ENCODE measurements at places on chromosomes 7 and 10.

DNA sequence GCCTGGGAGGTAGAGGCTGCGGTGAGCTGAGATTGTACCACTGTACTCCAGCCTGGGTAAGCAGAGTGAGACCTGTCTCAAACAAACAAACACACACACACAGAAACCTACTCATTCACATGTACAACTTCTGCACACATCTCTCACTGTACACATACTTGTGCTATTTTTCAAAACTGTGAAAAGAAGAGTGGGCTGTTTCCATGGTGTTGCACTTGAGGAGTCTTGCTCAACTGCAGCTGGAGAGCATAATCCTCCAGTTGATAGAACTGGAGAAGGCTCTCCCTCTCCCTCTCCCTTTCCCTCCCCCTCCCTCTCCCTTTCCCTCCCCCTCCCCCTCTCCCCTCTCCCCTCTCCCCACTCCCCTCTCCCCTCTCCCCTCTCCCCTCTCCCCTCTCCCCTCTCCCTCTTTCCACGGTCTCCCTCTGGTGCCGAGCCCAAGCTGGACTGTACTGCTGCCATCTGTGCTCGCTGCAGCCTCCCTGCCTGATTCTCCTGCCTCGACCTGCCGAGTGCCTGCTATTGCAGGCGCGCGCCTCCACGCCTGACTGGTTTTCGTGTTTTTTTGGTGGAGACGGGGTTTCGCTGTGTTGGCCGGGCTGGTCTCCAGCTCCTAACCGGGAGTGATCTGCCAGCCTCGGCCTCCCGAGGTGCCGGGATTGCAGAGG lies 43.7 kb upstream of the DLD start:
- no peak for DNase-seq

- DNase-seq, result no peak
Observed at GRCh38 chr10:117550599-117551329, 8.2 kb downstream of the EMX2 start.

- DNase-seq, result no peak
Observed at GRCh38 chr10:105759669-105760068, 1118.6 kb downstream of the SORCS3 start.

DNA sequence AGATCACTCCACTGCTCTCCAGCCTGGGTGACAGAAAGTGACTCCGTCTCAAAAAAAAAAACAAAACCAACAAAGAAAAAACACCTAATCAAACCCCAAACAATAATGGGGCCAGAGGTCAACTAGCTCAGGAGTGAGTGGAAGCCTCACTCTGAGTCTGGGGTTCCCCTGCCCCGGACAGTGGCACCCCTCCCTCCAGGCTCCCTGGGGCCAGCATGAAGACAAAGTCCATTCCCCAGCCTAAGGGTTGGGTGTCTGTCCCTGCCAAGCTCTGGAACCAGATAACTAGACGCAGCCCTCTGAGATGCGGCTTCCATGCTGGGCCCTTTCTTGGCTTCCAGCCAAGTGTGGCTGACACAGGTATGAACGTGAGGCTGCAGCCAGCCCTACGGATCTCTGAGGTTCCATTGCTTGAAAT lies 1.7 kb upstream of the FUOM start:
- DNase-seq, result no peak

DNA sequence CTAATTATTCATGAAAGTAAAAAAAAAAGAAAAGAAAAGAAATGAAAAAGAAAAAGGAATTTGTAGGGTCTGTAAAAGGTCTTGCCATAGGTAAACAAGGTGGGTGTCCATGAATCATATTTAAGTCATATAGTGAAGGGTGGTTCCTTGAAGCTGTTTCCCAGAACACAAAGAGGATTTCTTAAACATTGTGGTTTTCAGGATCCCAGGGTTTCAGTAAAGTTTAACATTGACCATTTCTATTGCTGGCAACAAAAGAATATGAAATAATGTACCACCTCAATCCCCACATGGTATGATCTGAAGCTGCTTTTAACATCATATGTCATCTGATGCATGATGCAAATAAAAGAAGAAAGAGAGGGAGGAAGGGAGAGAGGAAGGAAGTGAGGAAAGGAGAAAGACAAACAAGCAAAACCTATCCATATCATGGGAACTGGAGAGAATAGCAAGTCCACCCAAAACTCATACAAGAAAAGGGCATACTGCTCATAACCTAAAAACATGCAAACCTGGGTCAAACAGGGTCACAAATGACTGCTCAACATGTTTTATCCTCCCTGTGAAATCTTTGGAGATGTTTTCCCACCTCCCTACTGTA lies 663.5 kb downstream of the SORCS1 start:
- DNase-seq, result no peak

DNA sequence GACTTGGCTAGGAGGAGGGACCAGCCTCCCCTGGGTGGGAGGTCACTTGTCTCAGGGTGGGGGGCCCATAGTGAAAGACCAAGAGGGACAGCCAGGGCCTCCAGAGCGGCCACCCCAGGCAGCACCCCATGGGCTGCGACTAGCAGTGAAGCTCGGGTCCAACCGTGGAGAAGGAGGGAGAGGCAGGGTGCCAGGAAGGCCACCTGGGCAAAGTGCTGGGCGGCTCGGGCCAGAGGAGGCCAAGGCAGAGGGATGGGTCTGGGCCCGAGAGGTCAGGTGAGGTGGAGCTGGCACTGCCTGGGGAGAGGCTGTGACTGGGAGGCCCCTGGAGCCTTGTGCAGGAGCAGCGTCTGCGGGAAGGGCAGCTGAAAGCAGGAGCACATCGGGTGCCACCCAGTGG lies 41.8 kb downstream of the CLRN3 start:
- DNase-seq, result no peak

- no peak for DNase-seq
Observed at GRCh38 chr7:84302949-84303348, 108.4 kb upstream of the SEMA3A start.

GRCh38 chr10:14801723-14802122 lies 27.0 kb upstream of the FAM107B start:
- DNase-seq, result no peak

- DNase-seq, result no peak
Observed at GRCh38 chr7:74481458-74482196, 27.9 kb downstream of the GTF2IRD1 start.

- no peak for DNase-seq
Observed at GRCh38 chr7:77157446-77157845, 35.0 kb downstream of the CCDC146 start.

GRCh38 chr10:86961481-86962091 lies 3.2 kb downstream of the SNCG start:
- no peak for DNase-seq

GRCh38 chr7:157412021-157412443 lies 75.2 kb downstream of the DNAJB6 start:
- peak; percentile 79 for DNase-seq

- no peak for DNase-seq
Observed at GRCh38 chr10:15700078-15700674, 19.5 kb downstream of the ITGA8 start.

DNA sequence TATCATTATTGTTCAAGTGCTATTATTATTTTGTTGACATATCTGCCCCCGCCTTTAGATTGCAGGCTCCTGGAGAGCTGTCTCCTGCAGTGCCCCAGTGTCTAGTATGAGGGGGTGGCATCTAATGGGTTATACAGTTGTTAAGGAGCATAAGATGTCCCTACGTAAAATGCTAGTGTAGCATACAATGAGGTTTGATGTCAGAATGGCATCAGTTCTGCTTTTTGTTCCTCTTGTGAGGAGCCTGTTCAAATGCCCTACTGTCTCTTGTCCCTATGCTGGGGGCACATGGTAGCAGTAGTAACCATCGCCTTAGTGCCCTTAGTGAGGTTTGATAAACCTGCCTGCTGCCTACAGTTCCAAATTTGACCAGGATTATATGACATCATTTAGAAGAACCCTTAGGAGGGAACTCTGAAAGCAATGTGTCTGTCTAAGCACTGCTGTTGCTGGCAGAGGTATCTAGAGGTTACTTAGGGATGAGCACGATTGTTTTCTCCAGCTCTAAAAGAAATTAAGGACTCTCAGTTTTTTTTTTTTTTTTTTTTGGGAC lies 9.7 kb downstream of the CREM start:
- DNase-seq, result no peak

GRCh38 chr7:117262546-117262945 lies 60.3 kb downstream of the WNT2 start:
- peak; percentile 27 for DNase-seq

- no peak for DNase-seq
Observed at GRCh38 chr7:24609059-24609458, 35.8 kb downstream of the PALS2 start.

DNA sequence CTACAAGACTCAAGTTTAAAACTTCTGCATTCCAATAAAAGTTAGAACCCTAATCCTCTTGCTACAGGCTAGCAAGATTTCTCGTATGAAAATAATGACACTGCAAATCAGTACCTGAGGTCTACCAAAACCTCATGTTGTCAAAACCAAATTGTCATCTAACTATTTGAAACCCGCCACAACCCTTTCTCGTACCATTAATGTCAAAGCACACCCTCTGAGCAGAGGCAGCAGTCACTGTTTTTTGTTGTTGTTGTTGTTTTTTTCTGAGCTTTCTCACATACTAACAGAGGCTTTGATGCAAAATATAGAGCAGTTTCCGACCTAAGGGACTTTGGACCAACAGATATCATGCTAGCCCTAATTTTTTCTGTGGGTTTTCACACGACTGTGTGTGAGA lies 563.9 kb upstream of the C7orf33 start:
- DNase-seq, result no peak

- DNase-seq, result no peak
Observed at GRCh38 chr10:33749067-33749735, 414.7 kb upstream of the NRP1 start.

- no peak for DNase-seq
Observed at GRCh38 chr7:8125680-8126444, 136.1 kb downstream of the ICA1 start.

DNA sequence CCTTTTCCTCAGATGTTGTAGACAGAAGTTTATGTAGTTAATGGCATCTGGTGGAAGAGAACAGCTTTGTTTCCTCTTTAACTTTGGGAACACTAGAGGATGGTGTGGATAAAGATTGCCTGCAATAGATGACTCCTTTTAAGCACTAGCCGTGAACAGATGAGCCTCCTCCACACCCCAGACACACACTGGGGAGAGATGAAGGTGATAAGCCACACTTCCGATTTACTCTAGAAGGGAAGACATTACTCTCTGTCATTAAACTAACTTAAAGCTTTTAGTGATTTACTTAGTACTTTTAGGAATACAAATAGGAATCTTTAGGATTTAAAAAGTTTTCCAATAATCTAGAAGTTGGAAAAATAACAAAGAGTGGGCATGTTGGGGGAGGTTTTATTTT lies 6.8 kb downstream of the HSPA14 start:
- no peak for DNase-seq

GRCh38 chr7:144410441-144410840 lies 6.9 kb upstream of the NOBOX start:
- DNase-seq, result no peak

GRCh38 chr7:29794959-29795629 lies 11.2 kb upstream of the WIPF3 start:
- DNase-seq, result no peak

DNA sequence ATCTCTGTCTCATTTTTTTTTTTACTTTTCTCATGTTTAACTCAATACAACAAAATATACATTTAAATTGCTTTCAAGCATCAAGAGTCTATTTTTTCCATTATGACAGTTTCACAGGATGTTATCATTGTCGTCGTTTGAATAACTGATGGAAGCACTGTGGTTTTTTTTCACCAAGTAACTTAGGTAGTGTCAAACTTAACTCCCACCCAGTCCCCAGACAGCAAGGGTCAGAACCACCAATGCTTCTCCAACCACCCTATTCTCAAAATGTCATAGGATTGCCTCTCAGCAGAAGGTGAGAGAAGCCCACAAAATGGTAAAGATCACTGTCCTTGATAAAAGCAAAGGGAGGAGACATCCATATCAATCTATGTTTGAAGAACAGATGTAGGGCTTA lies 339.4 kb downstream of the SFMBT2 start:
- DNase-seq, result no peak

GRCh38 chr10:88541116-88541626 lies 41.9 kb downstream of the RNLS start:
- DNase-seq, result no peak

- no peak for DNase-seq
Observed at GRCh38 chr7:1767524-1767923, 97.4 kb downstream of the ELFN1 start.

GRCh38 chr10:121956111-121957061 lies 18.6 kb downstream of the NSMCE4A start:
- DNase-seq, result peak; percentile 22

DNA sequence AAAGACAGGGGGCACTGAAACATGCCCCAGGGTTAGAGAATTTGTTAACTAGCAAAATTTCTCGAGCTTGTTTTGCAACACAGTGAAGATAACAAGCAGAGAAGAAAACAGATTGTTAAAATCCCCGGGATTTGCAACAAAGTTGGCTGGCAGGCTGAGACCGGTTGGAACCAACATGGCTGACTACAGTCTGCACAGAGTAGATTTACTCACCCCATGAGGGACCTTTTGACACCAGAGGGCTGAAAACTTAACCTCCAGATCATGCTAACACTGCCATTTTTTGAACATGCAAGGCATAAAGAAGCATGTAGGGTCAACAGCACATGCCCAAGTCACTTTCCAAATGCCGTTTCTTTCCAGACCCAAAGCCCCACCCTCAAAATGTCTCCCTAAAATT lies 95.2 kb upstream of the TMEM26 start:
- DNase-seq, result no peak

GRCh38 chr7:76294344-76295024 lies 8.0 kb upstream of the HSPB1 start:
- DNase-seq, result peak; percentile 95

DNA sequence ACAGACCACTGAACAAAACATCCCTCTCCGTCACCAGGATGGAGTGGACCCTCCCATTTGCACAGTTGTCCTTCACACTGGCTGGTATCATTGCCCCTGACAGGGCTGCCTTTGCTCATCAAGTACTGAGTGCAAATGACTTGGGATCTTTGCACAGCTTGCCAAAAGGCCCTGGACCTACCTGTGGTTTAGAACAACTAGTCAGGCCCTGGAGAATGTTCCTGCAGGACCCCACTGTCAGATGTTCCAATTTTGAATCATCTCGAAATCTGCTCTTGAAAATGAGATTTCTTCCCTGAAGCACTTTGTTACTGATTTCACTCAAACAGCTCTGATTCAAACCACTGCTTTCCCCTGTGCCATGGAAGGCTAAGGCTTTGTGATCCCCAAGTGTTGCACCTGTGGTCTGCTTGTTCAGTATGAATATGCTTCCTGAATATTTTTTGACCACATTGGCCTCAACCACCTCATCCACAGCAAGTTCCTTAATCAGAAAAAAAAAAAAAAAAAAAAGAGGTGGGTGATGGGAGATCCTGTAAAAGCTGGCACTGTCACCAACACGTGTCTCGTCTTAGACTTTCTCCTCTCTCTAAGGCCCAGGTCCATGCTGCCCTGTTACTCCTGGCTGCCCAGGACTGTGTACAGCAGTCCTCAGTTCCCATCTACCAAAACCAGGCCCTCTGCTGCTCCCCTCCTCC lies 2.7 kb upstream of the AOAH start:
- no peak for DNase-seq
